Renal cortex interstitium (tissue), 15 donors: ENCODE measurements at places on chromosomes 11 and 22. TPM values are rescaled to one million over a fixed set of nuclear protein-coding genes. Genes with fewer than 3 reads are reported as not detected.

NCF4 gene
- polyA plus RNA-seq, result 3.4 TPM

OR51A2 gene
- not detected for polyA plus RNA-seq

GRCh38 chr11:103652013-103652412 is 384.4 kb upstream of the DDI1 start:
- no peak for DNase-seq

- DNase-seq, result no peak
Observed at GRCh38 chr11:15930442-15931025, 425.8 kb downstream of the SOX6 start.

- DNase-seq, result no peak
Observed at GRCh38 chr11:111361052-111361801, 17.8 kb downstream of the POU2AF1 start.

- DNase-seq, result no peak
Observed at GRCh38 chr11:5288906-5289550, 12.7 kb downstream of the OR51B4 start.
